ENCODE measurements at places on chromosomes 5 and 9.

- DNase-seq: no peak
Observed at GRCh38 chr5:164336276-164336675, 830.9 kb downstream of the MAT2B start.

GRCh38 chr5:11050596-11051304, 289.7 kb upstream of the DAP start:
- no peak for DNase-seq

GRCh38 chr9:36341936-36342577, 58.0 kb downstream of the RNF38 start:
- DNase-seq: no peak

GRCh38 chr5:111933086-111933485, 176.1 kb upstream of the NREP start:
- no peak for DNase-seq

- DNase-seq: peak; percentile 20
Observed at GRCh38 chr5:54673523-54674225, 156.1 kb downstream of the SNX18 start.

DNA sequence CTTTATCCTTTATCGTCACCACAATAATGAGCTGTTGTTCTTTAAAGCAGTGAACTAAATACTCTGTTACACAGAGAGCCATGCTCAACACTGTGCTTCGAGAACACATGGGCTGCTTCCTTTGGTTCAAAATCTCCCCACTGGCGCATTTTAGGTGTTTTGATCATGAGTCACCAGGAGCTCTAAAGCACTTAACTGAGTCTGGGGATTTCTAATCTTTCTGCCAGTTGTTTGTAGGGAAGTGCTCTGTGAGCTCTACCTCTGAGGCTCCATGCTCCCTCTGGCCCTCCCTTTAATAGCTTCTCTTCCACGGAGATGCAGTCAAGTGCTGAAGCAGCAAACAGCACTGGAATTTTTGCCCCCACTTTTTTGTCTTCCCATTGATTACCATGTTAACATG, 17.0 kb downstream of the ERAP2 start:
- no peak for DNase-seq

GRCh38 chr9:132970324-132971062, 8.0 kb upstream of the GFI1B start:
- no peak for DNase-seq

DNA sequence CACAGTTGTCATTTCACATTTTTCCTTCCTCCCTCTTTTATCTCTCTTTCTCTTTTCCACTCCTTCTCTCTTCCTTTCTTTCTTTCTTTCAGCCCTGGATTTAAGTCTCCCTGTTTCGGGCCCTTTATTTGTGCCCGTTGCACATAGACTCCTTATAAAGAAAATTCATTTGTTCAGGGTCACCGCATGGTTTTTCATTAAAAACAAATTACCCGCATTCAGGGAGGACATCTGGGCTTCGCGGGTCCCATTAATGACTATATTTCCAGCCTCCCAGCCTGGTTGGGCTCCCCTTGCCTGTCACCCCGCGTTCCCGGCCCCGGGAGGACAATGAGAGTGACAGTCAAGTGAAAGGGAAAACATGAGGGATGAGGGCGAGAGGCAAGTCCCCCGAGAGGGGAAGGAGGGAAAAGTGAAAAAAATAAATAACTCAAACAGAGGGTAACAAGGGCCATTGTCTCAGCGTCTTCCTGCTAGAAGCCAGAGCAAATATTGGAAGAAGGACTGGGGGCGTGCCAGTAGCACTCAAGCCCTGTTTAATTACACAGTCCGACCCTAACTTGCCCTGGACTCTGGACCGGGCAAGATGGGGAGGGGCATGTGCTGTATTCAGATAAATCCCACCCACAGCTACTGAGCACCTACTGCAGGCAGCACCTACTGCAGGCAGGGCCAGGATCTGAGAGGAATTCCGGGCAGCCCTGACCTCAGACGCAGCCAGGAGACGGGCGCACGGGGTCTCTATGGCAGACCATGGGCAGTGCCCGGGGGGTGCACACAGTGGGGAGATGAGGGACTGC, 166.2 kb downstream of the PAX5 start:
- no peak for DNase-seq

GRCh38 chr5:115831163-115831768, 10.1 kb downstream of the ATG12 start:
- no peak for DNase-seq

DNA sequence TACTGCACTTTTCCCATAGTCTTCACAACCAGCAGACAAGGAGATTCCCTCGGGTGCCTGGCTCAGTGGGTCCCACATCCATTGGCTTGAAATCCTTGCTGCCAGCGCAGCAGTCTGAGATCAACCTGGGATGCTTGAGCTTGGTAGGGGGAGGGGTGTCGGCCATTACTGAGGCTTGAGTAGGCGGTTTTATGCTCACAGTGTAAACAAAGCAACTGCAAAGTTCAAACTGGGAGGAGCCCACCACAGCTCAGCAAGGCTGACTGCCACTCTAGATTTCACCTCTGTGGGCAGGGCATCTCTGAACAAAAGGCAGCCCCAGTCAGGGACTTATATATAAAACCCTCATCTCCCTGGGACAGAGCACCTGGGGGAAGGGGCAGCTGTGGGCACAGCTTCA, 512.3 kb upstream of the MPDZ start:
- no peak for DNase-seq

GRCh38 chr5:83564069-83564749, 92.7 kb downstream of the VCAN start:
- no peak for DNase-seq

DNA sequence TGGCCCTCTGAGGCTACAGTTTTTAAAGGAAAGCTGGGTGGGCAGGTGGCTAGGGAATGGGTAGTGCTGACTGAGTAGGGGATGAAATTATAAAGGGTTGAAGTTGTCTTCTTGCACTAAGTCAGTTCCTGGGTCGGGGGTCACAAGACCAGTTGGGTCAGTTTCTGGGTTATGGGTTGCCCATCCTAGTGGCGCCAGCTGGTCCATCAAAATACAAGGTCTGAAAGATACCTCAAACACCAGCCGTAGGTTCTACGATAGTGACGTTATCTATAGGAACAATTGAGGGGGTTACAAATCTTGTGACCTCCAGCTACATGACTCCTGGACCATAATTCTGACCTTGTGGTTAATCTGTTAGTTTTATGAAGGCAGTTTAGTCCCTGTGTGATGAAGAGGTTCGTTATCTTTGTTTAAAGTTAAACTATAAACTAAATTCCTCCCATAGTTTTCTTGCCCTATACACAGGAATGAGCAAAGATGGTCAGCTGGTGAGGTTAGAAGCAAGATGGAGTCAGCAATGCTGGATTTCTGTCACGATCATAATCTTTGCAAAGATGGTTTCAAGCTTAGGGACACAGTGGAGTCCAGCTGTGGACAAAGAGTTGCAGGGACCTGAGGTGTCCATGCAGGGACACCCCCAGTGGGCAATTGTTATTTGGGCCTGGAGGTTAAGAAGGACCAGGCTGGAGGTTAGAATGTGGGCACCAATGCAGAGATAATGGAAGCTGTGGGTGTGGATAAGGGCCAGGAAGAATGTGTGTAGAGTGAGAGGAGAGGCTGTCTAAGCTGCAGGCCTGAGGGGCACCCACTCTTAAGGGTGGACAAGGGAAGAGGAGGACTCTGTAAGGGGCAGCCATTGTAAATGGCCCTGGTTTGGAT, 14.0 kb upstream of the CREBRF start:
- DNase-seq: no peak

GRCh38 chr5:77145666-77146065, 58.6 kb upstream of the ZBED3 start:
- no peak for DNase-seq

All from activated T-cell treated with anti-CD3 and anti-CD28 coated beads for 24 hours (primary cell).